Glutamatergic neuron (in vitro differentiated cells): ENCODE measurements at places on chromosomes 5 and 9. TPM values are rescaled to one million over a fixed set of nuclear protein-coding genes. Genes with fewer than 3 reads are reported as not detected.

MLANA gene
- total RNA-seq, result not detected

PCDHGA3 gene
- total RNA-seq, result 10.4 TPM

PCDHB9 gene
- 12.2 TPM for total RNA-seq

THOC3 gene
- 59.1 TPM for total RNA-seq

GRCh38 chr5:65059681-65060598 is 291.2 kb downstream of the CWC27 start:
- no peaks in the 10 kb centered on the region for H3K36me3 ChIP-seq
- H3K4me3 ChIP-seq, result no peak overlapping the region
- H3K27me3 ChIP-seq, result peaks cover 4% of the 10 kb centered on the region
- no peak overlapping the region for H3K27ac ChIP-seq
- no peak for DNase-seq

IFNA21 gene
- not detected for total RNA-seq

DNA sequence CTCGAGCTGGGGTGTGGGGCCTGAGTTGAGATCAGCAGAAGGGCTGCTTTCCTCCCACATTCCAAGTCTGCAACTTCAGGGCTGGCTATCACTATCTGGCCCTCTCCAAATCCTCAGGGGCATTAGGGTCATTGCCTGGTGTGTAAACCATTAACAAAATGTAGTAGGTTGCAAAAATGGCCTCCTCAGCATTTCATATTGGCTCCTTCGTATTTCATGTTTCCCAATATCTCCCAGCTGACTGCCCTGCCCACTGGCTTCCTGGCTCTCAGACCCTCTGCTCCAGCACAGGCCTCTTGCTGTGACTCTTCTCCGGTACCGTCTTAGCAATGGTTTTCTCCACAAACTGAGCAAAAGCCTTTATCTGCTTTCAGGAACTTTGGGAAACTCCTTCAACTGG is 113.8 kb downstream of the GADD45G start:
- H3K36me3 ChIP-seq, result no peaks in the 10 kb centered on the region
- peaks cover 2% of the 10 kb centered on the region for H3K27me3 ChIP-seq
